Activated B cell treated with CpG ODN at 0.5 μM for 24 hours (primary cell): ENCODE measurements at places on chromosomes 2 and 18. TPM values are rescaled to one million over a fixed set of nuclear protein-coding genes. Genes with fewer than 3 reads are reported as not detected.
A peak's percentile ranks its signal among the peaks of the same experiment; 100 is the strongest.

DNA sequence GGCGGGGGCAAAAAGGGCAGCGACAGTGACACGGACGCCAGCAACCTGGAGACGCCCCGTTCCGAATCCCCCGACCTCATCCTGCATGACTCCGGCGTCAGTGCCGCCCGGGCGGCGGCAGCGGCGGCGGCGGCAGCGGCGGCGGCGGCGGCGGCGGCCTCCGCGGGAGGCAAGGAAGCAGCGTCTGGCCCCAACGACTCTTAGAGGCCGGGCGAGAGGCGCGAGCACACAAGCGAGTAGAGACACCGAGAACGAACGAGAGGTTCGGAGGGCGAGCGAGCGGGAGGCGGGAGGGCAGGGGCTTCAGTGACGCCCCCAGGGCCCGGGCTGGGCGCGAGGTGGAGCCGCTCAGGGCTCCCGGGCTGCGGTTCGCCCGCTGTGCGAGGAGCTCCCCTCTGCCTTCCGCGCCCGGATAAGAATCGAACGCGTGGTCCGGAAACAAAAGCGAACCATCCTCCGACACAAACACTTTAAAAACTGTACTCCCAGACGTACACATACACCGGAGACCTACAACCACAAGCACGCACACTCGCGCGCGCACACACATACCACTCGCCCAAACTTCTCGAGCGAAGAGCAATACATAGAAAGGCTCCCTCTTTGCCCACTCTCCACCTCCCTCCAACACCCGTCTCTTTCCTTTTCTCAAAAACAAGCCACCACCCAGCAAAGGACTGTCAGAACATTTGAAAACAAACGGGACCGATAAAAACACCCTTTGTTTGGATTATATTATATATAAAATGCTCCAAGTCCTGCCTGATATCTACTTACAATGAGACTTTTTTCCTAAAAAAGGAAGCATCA is 2.8 kb downstream of the SP9 start:
- no peaks in the 10 kb centered on the region for H3K36me3 ChIP-seq
- DNase-seq, result peak; percentile 49
- H3K4me3 ChIP-seq, result peak overlapping the region; percentile 72
- H3K27ac ChIP-seq, result peak overlapping the region; percentile 42

DNA sequence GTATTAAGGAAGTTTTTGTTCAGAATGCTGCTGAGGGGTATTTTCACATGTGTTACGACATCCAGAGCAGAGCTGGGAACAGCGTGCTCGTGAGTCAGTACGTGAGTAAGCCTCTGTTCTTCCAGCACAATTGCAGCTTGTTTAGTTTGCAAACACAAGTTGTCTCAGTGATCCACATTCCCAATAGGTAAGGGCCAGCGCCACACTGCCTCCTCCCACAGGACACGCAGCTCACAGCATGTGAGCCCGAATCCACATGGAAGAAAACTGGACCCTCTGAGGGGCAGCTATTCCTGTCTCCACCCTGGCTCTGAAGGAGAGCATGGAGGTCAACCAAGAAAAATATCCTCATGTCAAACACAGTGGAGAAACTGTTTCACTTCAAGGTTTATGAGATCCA is 173.9 kb upstream of the PID1 start:
- DNase-seq, result no peak
- no peaks in the 10 kb centered on the region for H3K27me3 ChIP-seq
- no peak overlapping the region for H3K27ac ChIP-seq
- H3K4me3 ChIP-seq, result no peak overlapping the region

- H3K4me1 ChIP-seq, result peaks cover 22% of the 10 kb centered on the region
- H3K27me3 ChIP-seq, result no peaks in the 10 kb centered on the region
- H3K36me3 ChIP-seq, result peaks cover 12% of the 10 kb centered on the region
- DNase-seq, result no peak
Measured at GRCh38 chr18:47163241-47163640, 12.9 kb downstream of the IER3IP1 start.

DNA sequence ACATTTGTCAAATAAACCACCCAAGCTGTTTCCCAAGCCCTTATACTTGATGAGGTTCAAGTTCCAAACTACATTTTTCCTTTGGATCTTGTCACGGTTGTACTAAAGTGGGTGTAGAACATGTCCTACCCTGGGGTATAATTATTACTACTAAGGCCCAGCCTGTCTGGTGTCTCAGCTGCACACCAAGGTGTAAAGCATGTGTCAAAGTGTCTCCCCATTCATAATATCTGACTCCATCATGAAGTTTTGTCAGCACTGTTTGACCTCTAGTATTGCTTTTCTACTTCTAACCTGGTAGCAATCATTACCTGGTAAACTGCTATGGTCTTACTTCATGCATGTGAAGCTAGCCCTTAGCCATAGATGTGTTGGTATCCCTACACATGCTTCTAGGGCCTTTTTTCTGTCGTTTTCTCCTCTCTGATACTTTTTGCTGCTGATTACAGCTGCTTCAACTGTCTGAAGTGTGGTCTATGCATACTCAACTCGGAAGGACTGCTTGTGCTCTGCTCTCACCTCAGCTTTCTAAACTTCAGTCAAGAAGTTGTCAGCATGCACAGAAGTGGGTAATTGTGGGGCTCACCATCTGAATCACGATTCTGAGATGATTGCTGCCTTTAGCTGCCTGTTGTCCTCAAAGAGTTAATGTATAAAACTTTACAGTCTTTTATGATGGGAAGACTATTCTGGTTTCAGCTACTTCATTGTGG is 445.7 kb upstream of the TRIB2 start:
- H3K27me3 ChIP-seq, result no peaks in the 10 kb centered on the region
- H3K27ac ChIP-seq, result peak overlapping the region; percentile 54
- no peak for DNase-seq
- H3K36me3 ChIP-seq, result no peaks in the 10 kb centered on the region
- H3K4me1 ChIP-seq, result peaks cover 21% of the 10 kb centered on the region

DNA sequence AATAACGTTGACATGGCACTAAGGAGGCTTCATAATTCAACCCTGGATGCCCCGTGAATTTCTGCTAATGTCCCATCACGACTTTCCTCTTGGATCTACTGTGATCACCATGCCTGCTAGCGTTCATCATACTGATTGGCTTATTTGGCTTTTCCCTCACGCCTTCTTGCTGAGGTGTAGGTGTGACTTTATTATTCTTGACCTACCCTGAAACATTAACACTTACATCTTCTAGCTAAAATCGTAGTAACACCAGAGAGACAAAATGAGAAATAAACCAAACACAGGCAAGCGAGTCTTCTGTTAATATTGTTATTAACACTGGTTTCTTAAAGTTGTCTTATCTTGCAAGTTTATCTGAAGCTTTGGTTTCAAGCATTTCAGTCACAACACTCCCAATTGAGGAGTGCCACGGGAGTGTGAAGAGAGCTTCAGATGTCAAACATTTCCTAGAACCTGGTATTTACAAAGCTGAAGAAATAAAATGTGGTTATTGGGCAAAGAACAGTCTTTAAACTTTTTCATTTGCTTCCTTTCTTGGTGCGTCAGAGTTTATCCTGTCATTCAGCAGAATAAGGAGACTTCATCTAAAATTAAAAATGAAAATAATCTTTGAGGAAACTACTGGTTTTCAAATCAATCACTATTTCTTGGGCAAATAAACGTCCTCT is 15.4 kb upstream of the STAT1 start:
- no peak overlapping the region for H3K27ac ChIP-seq
- H3K4me1 ChIP-seq, result peaks cover 6% of the 10 kb centered on the region
- no peak for DNase-seq
- no peaks in the 10 kb centered on the region for H3K27me3 ChIP-seq
- H3K4me3 ChIP-seq, result no peak overlapping the region

GRCh38 chr18:75754433-75754832 is 326.9 kb upstream of the SMIM21 start:
- H3K4me1 ChIP-seq, result no peaks in the 10 kb centered on the region
- H3K27me3 ChIP-seq, result no peaks in the 10 kb centered on the region
- no peaks in the 10 kb centered on the region for H3K36me3 ChIP-seq
- no peak overlapping the region for H3K27ac ChIP-seq
- no peak overlapping the region for H3K4me3 ChIP-seq
- no peak for DNase-seq

DNA sequence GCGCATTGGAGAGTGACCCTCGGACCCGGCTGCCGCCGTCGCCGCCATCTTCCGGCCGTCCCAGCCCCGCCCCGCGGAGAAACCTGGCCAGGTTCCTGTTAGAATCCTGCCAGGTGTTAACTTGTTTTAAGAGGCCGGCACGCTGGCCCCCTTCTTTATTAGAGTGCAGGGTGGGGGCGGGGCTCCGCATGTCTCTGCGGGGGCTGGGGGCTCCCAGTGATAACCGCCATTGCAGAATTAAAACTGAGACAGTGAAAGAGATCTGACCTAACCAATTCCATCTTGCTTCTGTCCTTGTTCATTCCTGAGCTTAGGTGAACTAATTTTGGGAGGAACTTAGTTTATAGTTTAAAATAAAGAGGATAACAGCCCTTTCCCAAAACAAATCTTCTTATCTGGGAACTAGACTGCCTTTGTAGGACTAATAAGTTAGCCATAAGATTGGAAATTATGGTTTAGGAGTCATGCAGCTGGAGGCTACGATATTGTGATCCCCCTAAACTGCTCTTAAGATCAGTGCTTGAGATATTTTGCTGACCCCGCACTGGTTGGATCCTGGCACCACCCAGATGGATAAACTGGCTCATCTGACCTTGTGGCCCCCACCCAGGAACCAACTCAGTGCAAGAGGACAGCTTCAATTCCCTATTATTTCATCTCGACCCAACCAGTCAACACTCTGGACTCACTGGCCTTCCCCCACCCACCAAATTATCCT is 543 bp upstream of the STARD7 start:
- H3K27me3 ChIP-seq, result no peaks in the 10 kb centered on the region
- peaks cover 69% of the 10 kb centered on the region for H3K4me1 ChIP-seq
- H3K36me3 ChIP-seq, result peaks cover 23% of the 10 kb centered on the region
- peak overlapping the region; percentile 87 for H3K27ac ChIP-seq

GRCh38 chr2:50772607-50773006 is 259.3 kb downstream of the NRXN1 start:
- H3K27me3 ChIP-seq, result no peaks in the 10 kb centered on the region
- no peaks in the 10 kb centered on the region for H3K36me3 ChIP-seq
- no peak for DNase-seq
- no peak overlapping the region for H3K4me3 ChIP-seq

DNA sequence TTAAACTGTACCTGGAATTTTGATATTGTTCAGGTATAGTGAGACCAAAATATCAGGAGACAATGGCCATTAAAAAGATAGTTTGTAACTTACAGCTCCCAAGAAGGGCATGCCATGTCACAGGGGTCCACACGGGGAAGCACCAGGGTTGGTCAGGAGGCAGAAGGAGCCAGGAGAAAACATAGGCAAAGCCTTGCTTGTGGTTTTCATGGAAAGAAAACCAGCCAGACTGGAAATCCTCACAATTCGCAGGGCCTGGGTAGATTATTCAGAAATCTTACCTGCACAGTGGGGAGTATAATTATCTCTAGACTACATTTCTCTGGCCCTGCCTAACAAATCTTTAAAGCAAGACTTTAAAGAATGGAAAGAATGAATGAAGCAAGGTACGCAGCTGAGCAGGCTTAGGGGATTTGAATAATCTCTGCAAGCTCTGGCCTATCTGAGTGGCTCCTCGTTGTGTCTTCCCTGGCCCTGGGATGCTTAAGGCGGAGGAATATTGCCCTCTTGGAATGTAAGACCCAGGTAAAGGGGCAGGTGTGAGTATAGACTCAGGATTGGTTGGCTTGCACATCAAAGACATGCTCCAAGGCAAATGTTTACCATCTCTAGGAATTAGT is 66.9 kb upstream of the CDC42EP3 start:
- H3K27me3 ChIP-seq, result no peaks in the 10 kb centered on the region
- no peak overlapping the region for H3K4me3 ChIP-seq
- DNase-seq, result no peak
- H3K36me3 ChIP-seq, result no peaks in the 10 kb centered on the region
- no peaks in the 10 kb centered on the region for H3K4me1 ChIP-seq
- no peak overlapping the region for H3K27ac ChIP-seq

DNA sequence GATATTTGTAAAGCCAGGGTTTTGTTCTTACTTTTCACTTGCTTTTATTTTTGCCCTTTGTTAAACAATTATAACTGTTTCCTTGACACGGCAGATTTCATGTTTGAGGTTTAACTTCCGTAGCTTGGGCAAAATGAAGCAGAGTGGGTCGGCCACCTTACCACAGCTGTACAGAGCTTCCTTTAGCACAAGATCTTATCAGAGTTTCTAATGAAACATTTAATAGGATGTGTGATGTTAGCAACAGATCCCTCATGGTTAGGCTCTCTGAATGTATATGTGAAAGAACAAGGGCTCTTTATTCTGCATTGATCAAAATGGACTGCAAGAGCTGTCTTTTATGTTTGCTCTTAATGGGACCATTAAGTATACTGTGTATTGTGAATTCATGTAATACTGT is 22.3 kb downstream of the RNF125 start:
- H3K27ac ChIP-seq, result peak overlapping the region; percentile 67
- H3K36me3 ChIP-seq, result peaks cover 17% of the 10 kb centered on the region
- H3K27me3 ChIP-seq, result no peaks in the 10 kb centered on the region
- H3K4me1 ChIP-seq, result peaks cover 41% of the 10 kb centered on the region

COL4A3 gene
- 15.5 and 18.3 TPM in 2 replicates for total RNA-seq

C2orf78 gene
- total RNA-seq, result not detected in 2 replicates

CCDC102B gene
- total RNA-seq, result 1.5 and 1.8 TPM in 2 replicates

NR4A2 gene
- 6.7 and 7.5 TPM in 2 replicates for total RNA-seq

ROCK1 gene
- total RNA-seq, result 58.9 and 68.2 TPM in 2 replicates
